ENCODE measurements at places on chromosomes 2 and 18.

GRCh38 chr2:221388891-221389290 lies 183.2 kb downstream of the EPHA4 start:
- DNase-seq: no peak

- DNase-seq: no peak
Observed at GRCh38 chr2:213640738-213641425, 356.6 kb downstream of the SPAG16 start.

DNA sequence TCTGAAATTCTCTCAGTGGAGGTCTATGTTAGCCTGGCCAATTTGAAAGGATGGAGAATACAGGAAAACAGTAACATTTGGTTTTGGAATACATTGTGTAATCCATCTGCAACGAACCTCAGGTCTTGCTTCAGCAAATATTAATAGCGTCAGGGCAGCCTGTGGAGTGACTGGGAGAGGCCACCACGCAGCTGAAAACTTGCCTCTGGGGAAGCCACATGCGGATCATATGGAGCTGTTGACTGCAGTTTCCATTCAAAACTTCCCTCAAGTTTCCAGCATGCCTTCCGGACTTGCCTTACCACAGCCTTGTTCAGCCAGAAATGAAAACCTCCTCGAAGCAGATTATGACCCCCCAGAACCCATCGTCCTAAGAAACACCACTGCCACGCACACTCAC lies 25.7 kb downstream of the BCL11A start:
- DNase-seq: no peak

GRCh38 chr2:218029366-218030360 lies 26.9 kb upstream of the TNS1 start:
- DNase-seq: no peak

GRCh38 chr2:41572154-41572553 lies 475.7 kb upstream of the PKDCC start:
- DNase-seq: no peak

DNA sequence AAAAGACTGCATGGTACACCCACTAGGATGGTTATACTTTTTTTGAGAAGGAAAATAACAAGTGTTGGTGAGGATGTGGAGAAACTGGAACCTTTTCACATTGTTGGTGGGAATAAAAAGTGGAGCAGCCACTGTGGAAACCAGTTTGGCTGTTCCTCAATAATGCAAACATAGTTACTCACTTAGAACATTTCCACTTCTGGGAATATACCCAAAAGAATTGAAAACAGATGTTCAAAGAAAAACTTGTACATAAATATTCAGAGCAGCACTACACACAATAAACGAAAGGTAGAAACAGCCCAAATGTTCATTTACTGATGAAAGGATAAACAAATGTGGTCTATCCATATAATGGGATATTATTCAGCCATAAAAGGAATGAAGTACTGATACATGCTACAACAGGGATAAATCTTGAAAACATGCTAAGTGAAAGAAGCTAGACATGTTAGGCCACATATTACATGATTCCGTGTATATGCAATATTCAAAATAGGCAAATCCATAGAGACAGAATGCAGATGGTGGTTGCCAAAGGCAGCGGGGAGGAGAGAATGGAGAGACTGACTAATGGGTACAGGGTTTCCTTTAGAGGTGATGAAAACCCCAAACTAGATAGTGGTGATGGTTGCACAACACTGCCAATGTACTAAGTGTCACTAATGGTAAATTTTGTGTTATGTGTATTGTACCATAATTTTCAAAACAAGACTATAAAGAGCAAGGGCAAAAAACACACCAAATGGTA lies 20.9 kb upstream of the LMAN1 start:
- no peak for DNase-seq

DNA sequence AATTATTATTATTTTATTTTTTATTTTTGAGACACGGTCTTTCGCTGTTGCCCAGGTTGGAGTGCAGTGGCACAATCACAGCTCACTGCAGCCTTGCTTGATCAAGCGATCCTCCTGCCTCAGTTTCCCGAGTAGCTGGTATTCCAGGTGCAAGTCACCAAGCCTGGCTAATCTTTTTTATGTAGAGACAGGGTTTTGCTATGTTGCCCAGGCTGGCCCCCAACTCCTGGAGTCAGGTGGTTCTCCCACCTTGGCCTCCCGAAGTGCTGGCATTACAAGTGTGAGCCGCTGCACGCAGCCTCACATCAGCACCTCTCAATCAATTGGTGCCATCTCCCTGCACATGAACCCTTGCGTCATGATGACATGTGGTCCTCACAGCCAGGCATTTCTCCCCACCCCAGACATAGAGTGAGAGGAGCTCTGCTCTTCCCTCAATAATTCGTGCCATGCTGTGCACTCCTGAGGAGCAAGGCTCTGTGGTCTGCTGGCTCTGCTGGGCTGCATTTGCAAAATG lies 5.9 kb downstream of the INPP5D start:
- DNase-seq: no peak

Measured in NCI-H1092 treated with DMSO at 0.1 percent for 48 hours (cell line).